ENCODE measurements at places on chromosomes 5 and 9.
A peak's percentile ranks its signal among the peaks of the same experiment; 100 is the strongest.

DNA sequence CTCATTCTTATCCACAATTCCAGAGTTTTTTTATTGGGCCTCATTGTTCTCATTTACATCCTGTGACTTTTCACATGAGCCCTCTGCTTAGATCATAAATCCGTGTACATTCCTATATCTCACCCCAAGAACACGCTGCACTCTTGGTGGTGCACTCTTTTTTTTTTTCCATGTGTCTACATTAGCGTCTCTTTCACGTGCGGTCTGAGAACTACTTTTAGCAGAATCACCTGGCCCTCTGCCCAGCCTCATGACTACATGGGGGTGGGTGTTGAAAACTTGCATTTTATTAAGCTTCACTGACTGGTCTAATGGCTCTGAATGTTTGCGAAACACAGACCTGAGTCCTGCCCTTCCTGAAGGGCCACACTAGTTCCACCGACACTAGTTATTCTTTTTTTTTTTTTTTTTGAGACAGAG, 18.6 kb downstream of the C9orf57 start:
- peak; percentile 4 for DNase-seq

DNA sequence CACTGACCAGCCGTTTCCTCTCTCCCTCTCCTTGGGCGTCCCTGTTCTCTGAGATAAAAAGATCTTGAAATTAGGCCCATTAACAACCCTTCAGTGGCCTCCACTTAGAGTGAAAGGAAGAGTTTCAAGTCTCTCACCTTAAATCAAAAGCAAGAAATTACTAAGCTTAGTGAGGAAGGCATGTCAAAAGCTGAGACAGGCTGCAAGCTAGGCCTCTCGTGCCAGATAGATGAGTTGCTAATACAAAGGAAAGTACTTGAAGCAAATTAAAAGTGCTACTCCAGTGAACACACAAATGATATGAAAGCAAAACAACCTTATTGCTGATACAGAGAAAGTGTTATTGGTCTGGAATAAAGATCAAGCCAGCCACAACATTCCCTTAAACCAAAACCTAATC, 331.3 kb upstream of the SEMA6A start:
- no peak for DNase-seq

DNA sequence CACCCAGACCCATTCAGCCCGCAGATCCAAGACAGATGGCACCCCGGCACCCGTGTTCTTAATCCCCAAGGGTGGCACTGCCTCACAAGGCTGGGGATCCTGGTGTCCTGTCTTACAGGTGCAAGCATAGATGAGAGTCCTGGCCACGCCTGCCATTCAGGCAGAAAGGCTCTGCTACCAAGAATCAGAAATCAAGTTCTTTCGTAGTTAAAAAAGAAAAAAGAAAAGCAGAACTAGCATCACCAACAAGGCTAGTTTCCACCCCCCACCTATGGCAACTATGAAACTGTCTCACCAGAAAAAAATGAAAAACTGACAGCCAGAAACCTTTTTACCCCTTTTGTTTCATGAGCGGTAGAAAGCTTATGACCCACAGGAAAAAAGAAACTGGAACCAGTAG, 170.4 kb downstream of the SYK start:
- no peak for DNase-seq

DNA sequence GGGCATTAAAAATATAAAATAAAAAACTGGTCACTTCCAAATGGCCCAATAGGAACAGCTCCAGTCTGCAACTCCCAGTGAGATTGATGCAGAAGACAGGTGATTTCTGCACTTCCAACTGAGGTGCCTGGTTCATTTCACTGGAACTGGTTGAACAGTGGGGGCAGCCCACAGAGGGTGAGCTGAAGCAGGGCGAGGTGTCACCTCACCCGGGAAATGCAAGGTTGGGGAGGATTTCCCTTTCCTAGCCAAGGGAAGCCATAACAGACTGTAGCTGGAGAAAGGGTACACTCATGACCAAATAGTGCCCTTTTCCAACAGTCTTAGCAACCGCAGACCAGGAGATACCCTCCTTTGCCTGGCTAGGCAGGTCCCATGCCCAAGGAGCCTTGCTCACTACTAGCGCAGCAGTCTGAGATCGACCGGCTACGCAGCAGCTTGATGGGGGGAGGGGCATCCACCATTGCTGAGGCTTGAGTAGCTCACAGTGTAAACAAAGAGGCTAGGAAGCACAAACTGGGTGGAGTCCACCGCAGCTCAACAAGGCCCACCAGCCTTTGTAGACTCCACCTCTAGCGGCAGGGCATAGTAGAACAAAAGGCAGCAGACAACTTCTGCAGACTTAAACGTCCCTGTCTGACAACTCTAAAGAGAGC, 12.7 kb downstream of the RLN1 start:
- DNase-seq, result no peak

DNA sequence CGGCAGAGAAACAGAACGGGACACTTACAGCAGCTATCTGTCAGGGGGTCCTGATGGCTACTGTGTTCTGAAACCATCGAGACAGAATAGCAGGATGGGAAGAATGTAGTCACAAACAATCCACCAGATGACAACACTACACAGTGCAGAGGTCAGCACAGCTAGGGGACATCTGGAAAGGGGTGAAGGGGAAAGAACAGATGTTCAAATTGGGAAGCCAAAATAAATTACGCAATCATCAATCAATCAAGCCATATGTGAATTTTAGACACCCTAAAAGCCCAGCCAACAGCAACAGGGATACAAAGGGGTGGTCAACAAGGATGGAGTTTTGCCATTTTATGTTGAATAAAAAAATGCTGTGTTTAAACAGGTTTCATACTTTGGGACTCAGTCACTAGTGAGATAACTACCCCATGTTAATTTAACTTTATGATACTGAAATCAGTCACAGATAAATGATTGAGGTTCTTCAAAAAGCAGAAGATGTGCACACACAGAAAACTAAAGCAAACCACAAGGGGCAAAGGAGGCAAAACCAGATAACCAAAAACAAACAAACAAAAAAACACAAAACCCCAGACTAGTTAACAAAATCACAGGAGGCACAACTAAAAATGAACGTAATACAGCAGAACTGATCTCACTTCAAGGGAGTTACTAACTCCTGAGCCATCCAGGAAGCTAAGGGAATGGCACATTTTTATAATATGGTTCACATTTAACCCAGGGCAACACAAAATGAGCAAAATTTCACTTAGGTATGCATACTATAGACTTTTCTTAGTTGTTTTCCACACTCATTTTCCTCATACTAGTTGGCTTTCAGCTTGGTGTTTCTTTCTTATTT, 65.9 kb downstream of the HABP4 start:
- DNase-seq, result no peak

DNA sequence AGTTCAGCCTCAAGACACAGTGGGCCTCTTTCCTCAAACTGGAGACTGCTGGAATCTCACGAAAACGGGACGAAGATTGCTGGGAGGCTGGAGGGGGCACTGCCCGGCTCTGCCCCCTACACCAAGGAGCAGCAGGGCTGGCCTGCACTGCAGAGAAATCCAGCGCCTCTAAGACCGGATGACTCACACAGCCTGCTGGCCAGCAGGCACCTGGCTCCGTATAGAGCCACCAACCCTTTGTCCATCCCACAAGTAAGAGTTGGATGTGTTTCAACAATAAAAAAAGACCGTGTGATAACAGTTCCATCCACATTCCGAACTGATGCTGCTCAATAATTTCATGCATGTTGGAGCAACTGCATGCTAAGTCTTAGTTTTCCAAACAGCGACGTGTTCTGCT, 11.5 kb downstream of the CCDC127 start:
- no peak for DNase-seq

DNA sequence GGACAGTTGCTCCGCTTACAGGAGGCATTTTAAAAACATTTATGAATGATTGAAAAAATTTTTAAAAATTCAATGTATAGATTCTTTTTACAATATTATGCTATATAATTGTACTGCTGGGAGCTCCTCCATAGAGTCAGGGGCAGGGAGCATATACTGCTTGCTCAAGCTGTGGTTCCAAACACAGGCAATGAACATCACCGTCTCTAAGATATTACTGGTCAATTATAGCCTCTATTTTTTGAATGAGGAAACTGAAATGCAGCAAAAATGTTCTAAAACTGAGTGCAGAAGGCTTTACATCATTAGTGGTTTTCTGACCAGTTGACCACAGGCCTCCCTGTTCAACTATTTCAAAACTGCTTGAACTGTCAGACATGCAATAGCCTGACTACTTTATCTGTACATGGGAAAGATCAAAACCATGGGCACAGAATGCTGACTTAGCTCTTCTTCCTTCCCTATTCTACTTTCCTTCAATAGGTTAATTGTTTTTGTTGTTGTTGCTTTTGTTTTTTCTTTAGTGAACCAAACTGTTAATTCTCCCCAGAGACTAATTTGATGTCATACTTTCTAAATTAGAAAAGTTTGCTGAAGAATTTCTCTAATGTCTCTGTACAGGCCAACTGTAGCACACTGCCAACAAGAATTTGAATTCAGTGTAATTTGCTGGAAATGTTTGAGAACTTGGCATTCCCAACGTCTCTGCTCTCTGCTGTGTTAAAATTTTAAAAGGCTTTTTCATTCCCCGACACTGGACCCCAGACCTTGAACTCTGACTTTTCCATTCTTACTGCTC, 107.6 kb upstream of the MPDZ start:
- DNase-seq, result no peak

- no peak for DNase-seq
These were observed 488.6 kb upstream of the SGCD start for GRCh38 chr5:155838394-155838793.

DNA sequence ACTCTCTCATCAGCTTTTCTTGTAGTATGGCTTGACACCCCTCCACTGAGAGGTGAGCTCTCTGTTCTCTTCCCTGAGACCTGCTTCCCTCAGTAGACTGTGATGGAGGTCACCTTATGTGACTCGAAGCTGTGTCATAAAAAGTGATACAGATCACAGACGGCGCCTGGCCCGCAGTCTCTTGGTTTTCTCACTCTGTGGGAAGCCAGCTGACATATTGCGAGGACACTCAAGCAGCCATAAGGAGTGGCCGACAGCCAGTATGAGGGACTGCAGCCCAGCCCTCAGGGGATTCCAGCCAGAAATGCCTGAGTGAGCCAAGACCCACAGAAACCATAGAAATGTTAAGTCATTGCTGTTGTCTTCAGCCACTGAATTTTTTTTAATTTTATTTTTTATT, 38.0 kb downstream of the GADD45G start:
- no peak for DNase-seq

DNA sequence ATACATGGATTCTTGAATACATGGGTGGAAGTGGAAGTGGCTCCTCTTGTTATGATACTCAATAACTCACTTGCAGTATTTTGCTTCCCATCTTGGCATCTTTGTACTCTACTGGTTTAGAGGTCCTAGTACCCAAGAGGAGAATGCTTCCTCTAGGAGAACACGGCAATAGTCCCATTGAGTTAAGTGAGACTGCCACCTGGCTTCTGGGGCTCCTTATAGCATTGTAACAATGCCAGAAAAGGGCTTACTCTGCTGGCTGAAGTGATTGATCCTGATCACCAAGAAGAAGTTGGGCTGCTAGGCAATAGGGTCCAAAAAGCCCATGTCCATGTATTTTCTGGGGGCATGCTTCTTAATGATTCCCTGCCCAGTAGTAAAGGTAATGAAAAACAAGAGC, 627.6 kb upstream of the SGCD start:
- DNase-seq, result no peak

Measured in HL-60 (cell line).